ENCODE measurements at places on chromosomes 6 and 20.
A peak's percentile ranks its signal among the peaks of the same experiment; 100 is the strongest.

- no peak overlapping the region for H3K4me3 ChIP-seq
- no peaks in the 10 kb centered on the region for H3K4me1 ChIP-seq
- no peaks in the 10 kb centered on the region for H3K27me3 ChIP-seq
- H3K36me3 ChIP-seq = no peaks in the 10 kb centered on the region
Measured at GRCh38 chr20:56200456-56200855, 48.1 kb upstream of the MC3R start.

DNA sequence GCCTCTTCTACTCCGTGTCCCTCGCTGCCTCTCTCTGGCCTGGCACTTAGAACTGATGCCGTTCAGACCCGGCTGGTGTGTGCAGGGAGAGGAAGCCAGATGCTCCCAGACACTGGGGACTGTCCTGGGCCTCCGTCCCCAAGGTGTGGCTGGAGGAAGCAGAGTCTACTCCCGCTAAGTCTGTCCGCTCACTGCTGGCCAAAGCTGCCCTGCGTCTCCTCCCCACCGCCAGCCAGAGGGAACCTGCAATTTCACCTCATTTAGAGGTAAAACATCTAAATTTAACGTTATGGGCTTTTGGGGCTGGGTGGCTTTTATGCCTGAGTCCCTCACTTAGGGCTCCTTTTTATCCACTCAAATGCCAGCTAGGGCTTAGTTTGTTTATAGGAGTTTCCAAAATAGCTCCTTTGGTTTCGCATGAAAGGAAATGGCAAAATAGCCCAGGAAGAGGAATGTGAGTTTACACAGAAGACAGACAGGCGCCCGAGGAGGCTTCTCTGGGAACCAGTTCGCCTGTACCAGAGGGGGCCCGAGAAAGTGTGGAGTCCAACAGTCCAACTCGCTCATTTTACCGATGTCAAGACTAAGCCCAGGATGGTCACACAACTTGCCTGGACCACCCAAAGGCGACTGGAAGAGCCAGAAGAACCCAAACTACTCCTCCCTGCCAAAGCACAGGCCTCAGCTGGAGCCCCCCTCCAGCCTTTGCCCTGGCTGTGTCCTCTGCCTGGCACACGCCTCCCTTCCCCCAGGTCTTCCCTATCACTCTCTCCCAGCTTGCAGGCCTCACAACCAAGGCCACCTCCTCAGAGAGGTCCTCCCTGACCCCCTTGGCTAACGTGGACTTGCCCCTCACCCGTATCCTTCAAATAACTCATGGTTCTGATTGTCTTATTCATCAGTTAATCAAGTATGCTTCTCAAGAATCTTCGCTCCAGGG, 54.5 kb downstream of the RIPOR3 start:
- no peak for DNase-seq
- H3K27ac ChIP-seq = no peak overlapping the region
- no peak overlapping the region for H3K4me3 ChIP-seq
- no peaks in the 10 kb centered on the region for H3K4me1 ChIP-seq

- H3K36me3 ChIP-seq = no peaks in the 10 kb centered on the region
- H3K4me1 ChIP-seq = no peaks in the 10 kb centered on the region
- DNase-seq = no peak
- H3K27ac ChIP-seq = no peak overlapping the region
Measured at GRCh38 chr20:7500231-7500663, 440.0 kb downstream of the HAO1 start.

GRCh38 chr20:20205141-20205861, 153.0 kb downstream of the CFAP61 start:
- no peaks in the 10 kb centered on the region for H3K4me1 ChIP-seq
- H3K36me3 ChIP-seq = no peaks in the 10 kb centered on the region
- no peak overlapping the region for H3K4me3 ChIP-seq
- DNase-seq = no peak

DNA sequence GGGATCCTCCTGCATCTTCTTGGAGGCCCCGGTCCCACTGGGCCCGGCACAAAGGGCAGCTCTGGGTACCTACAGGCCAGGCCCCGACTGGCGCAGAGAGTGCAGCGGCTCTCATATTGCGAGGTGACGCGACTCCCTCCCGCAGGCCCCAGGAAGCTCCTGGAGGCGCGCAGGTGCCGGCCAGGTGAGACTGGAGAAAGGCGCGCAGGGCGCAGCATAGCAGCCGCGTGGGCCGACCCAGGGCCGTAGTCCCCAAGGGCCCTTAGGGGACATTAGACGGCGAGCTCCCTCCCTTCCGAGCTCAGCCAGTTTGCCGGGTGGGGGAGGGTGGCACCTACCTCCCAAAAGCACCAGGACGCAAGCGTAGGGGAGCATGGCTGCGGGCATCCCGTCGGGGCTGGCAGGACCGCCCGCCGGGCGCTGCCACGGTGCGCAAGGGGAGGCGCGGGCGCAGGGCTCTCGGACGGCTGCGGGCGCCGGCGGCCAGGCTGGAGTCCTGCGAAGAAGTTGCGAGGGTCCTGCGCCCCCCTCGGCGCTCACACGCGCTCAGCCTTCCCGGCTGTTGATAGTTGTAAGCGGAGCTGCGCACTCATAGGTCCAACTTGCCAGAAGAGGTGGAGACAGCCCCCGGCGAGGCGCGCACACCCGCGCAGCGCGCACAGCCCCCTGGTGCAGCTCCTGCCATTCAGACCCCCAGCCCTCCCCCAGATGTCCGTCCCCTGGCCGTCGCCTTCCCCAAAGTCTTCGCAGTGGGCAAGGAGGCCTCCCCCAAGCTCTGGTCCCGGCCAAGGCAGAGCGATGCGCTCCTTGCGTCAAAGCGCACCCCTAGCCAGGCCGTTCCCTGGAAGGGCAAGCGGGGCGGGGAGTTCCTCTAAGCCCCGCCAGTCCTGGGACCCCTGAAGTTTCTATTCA, 622 bp downstream of the APCDD1L start:
- H3K27me3 ChIP-seq = peaks cover 14% of the 10 kb centered on the region
- H3K4me3 ChIP-seq = no peak overlapping the region
- no peak for DNase-seq
- no peak overlapping the region for H3K27ac ChIP-seq
- H3K36me3 ChIP-seq = no peaks in the 10 kb centered on the region

- H3K4me1 ChIP-seq = no peaks in the 10 kb centered on the region
- H3K4me3 ChIP-seq = no peak overlapping the region
- no peaks in the 10 kb centered on the region for H3K27me3 ChIP-seq
- no peak overlapping the region for H3K27ac ChIP-seq
- no peak for DNase-seq
Measured at GRCh38 chr6:155586090-155586489, 130.5 kb upstream of the NOX3 start.

- H3K27ac ChIP-seq = no peak overlapping the region
- no peak overlapping the region for H3K4me3 ChIP-seq
Measured at GRCh38 chr20:33419140-33419974, 18.0 kb upstream of the CDK5RAP1 start.

DNA sequence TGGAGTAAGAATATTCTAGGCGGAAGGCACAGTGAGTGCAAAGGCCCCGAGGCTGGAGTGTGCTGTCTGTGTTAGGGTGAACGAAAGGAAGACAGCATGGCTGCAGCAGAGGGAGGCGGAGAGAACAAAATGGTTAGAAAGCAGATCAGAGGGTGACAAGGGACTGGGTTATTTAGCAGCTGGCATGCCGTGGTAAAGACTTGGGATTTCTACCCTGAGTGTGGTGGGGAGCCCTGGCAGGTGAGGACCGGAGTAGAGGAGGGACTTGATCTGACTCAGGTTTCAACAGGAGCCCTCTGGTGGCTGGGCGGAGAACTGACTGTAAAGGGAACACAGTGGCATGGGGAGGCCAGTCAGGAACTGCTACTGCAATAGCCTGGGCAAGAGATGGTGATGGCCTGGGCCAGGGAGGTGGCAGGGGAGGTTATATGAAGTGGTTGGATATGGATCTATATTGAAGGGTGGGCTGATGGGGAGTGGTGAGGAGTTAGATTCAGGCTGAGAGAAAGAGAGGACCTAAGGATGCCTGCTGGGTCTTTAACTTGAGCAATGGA, 38.0 kb downstream of the PIM1 start:
- peak; percentile 75 for DNase-seq
- H3K27ac ChIP-seq = peak overlapping the region; percentile 11
- H3K36me3 ChIP-seq = no peaks in the 10 kb centered on the region
- no peaks in the 10 kb centered on the region for H3K27me3 ChIP-seq

DNA sequence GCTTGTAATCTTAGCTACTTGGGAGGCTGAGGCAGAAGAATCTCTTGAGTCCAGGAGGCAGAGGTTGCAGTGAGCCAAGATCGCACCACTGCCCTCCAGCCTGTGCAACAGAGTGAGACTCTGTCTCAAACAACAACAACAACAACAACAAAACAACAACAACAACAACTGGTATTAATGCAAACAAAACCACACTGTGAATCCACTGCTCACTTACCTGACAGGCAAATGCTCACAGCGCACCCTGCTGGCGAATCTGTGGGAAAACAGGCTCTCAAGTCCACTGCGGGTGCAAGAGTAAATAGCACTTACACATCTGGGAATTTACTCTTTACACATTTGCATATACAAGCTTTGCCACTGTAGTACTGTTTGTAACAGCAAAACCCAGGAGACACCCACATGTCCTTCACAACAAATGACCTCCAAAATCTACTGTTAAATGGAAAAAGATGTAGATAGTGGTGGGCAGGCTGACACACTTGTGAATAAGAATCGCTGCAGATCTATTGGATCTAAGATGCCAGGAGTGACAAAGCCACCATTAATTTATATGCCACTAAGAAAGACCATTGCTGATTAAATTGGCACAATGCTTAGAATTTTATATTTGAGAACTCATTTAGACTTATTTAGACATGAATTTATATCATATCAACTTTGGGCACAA, 29.3 kb downstream of the NSFL1C start:
- H3K27me3 ChIP-seq = no peaks in the 10 kb centered on the region
- peak; percentile 47 for DNase-seq
- H3K36me3 ChIP-seq = peaks cover 18% of the 10 kb centered on the region
- H3K4me1 ChIP-seq = peaks cover 13% of the 10 kb centered on the region
- no peak overlapping the region for H3K4me3 ChIP-seq
- H3K27ac ChIP-seq = no peak overlapping the region

- no peak for DNase-seq
- peaks cover 3% of the 10 kb centered on the region for H3K4me1 ChIP-seq
- H3K27me3 ChIP-seq = no peaks in the 10 kb centered on the region
- H3K36me3 ChIP-seq = no peaks in the 10 kb centered on the region
- H3K27ac ChIP-seq = no peak overlapping the region
Measured at GRCh38 chr6:143675946-143676345, 1.8 kb upstream of the PHACTR2 start.

DNA sequence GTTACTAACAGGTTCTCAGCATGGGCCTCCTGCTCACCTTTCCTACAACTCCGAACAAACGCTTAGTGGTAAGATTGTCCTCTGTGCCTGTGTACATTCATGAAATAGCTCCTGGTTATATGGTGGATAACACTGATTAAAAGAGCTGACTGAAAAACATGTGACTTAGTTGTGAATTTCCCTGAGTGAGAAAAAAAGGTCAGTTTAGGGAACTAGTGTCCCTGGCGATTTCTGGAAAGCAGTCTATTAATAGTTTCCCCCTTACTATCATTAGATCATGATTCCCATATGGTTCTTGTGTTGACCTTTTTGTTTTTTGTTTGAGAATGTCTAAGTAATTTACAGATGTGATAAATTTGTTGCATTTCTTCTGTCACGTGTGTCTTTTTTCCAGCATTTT, 15.6 kb downstream of the SNRPC start:
- H3K27ac ChIP-seq = no peak overlapping the region
- no peak for DNase-seq
- H3K27me3 ChIP-seq = no peaks in the 10 kb centered on the region
- peaks cover 46% of the 10 kb centered on the region for H3K36me3 ChIP-seq
- no peak overlapping the region for H3K4me3 ChIP-seq
- no peaks in the 10 kb centered on the region for H3K4me1 ChIP-seq

GRCh38 chr20:53183181-53183580, 211.0 kb downstream of the TSHZ2 start:
- H3K4me1 ChIP-seq = no peaks in the 10 kb centered on the region
- H3K27me3 ChIP-seq = no peaks in the 10 kb centered on the region
- no peaks in the 10 kb centered on the region for H3K36me3 ChIP-seq
- H3K4me3 ChIP-seq = no peak overlapping the region

DNA sequence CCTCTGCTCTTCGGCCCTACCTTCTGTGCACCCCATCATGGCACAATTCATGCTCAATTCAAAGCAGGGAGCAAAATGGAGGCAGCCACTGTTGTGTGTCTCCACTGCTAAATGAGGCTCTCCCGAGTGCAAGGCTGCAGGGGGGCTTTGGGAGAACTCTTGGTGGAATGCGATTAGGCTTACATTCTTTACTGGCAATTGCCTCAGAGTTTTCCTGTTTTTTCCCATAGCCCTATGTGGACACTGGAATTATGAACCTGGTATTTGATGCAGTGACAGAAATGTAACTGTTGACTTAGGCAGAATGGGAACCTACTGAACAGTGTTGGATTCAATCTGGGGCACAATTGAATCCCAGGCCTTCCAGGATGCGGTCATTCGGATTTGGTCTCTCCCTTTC, 187.9 kb upstream of the GMDS start:
- H3K36me3 ChIP-seq = no peaks in the 10 kb centered on the region
- H3K27ac ChIP-seq = no peak overlapping the region
- no peaks in the 10 kb centered on the region for H3K27me3 ChIP-seq
- H3K4me1 ChIP-seq = no peaks in the 10 kb centered on the region
- no peak overlapping the region for H3K4me3 ChIP-seq
